Posterior cingulate gyrus (tissue), 11 donors: ENCODE measurements at places on chromosomes 2 and 18.

- DNase-seq = no peak
These were observed 69.9 kb downstream of the CYP26B1 start for GRCh38 chr2:72077702-72078169.

- DNase-seq = no peak
These were observed 305.7 kb upstream of the SKOR2 start for GRCh38 chr18:47557160-47557559.

DNA sequence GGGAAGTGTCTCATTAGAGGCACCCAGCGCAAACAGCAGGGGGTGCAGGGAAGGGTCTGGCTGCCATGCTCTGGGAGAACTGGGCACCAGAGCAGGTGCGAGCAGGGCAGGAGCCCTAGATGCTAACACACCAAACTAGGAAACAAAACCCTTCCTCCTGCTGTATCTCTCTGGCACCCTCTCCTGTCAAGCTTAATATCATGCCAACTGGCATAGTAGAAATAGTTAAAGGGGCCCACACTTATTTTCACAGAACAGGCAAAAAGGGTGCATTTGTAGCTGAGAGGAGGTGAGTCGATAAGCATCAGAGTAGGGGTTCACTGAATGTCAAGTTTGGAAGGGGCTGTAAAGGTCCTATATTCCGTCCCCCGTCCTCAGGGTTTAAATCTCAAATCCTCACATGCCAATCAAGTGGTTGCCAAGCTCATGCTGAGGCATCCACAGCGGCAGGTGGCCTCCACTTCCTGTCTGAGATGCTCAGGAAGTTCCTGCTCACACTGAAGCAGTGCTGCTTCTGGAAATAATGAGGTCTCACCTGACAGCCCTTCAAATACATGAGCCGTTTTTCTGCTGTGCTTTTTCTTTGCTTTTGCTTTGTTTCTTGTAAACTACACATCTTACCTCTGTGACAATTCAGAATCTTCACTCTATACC lies 14.9 kb upstream of the ACKR3 start:
- DNase-seq = no peak

- no peak for DNase-seq
These were observed 18.8 kb downstream of the PSD4 start for GRCh38 chr2:113192459-113193100.

DNA sequence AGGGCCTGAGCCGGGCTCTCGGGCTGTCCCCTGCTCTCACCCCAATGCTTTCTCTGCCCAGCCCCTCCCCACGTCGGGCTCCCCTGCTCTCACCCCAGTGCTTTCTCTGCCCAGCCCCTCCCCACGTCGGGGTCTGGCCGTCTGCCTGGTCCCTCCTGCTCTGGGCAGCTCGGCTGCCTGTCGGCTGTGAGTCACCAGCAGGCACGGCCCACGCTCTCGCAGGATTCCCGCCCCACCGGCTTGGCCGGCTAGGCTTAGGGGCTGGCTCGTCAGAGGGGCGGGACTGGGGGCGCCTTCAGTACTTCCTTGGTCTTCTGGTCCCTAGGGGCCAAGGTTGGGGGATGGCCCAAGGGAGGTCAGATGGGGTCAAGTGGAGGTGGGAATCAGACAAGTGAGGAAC lies 3.3 kb downstream of the BOK start:
- DNase-seq = peak; percentile 89

DNA sequence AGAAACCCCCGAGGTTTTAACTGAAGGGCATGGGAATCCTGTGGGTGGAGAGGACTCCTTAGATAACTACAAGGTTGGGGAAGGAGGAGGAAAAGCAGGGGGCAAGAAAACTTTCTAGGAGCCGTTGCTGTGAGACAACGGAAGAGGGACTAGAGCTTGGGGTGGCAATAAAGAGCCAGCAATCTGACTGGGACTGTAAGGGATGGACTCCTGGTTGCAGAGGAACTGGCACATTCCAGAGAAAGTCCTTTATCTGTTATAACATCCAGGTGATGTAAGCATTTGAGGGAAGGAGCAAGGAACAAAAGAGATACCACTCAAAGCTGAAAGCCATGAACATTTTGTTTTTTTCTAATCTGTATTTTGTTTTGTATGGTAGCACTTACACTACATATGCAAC lies 16.4 kb downstream of the CDCA7 start:
- DNase-seq = no peak

DNA sequence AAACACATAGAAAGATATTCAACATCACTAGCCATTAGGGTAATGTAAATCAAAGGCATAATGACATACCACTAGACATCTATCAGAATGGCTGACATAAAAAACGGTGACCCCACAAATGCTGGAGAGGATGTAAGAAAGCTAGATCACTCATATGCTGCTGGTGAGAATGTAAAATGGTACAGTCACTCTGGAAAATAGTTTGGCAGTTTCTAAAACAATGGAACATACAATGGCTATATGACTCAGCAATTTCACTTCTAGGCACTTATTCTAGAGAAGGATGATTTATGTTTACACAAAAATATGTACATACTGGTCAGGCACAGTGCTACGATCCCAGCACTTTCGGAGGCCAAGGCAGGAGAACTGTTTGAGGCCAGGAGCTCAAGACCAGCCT lies 87.3 kb downstream of the COLEC12 start:
- no peak for DNase-seq

- peak; percentile 59 for DNase-seq
These were observed 2.0 kb upstream of the MYT1L start for GRCh38 chr2:2333076-2333475.

- no peak for DNase-seq
These were observed 10.5 kb upstream of the CYP26B1 start for GRCh38 chr2:72157871-72158771.

GRCh38 chr18:24659827-24660720 lies 199.6 kb downstream of the HRH4 start:
- no peak for DNase-seq

- DNase-seq = no peak
These were observed 55.7 kb upstream of the PKDCC start for GRCh38 chr2:41992056-41992642.

- no peak for DNase-seq
These were observed 12.3 kb downstream of the DSG2 start for GRCh38 chr18:31510319-31510718.

DNA sequence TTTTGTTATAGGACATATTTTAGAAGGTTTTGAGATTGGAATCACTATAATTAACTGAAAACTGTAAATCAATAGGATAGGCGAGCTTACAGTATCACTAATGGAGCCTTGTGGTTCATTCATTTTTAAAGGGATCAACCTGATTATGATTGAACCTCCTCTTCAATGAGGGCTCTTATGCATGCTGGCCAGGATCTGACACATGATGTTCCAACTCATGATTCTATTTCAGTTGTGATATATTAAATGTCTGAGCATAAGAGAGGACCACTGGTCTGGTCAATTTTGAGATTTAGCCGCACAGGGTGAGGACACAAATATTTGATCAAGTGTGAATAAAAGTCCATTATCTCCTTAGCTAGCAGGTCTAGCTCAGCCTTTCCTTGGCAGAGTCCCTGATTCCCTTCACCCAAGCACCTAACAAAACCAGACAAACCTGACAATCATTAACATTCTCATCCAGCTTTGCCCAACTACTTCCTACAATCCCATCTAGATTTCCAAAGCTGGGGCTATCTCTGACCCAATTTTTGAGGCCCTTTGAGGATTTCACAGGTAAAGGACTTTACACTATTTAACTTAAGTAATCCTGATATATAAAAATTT lies 6.9 kb upstream of the MAP4K4 start:
- no peak for DNase-seq

- no peak for DNase-seq
These were observed 12.7 kb upstream of the KCNK3 start for GRCh38 chr2:26679867-26680266.

- DNase-seq = no peak
These were observed 144.6 kb downstream of the CABLES1 start for GRCh38 chr18:23279931-23280330.

GRCh38 chr2:168424112-168424951 lies 31.7 kb upstream of the CERS6 start:
- DNase-seq = no peak
